Activated CD8-positive, alpha-beta memory T cell treated with anti-CD3 and anti-CD28 coated beads, Interleukin-2, amount 10 ng/mL, durations not matched to agents 7 days and 5 days (primary cell): ENCODE measurements at places on chromosomes 12 and 14. TPM values are rescaled to one million over a fixed set of nuclear protein-coding genes. Genes with fewer than 3 reads are reported as not detected.
A peak's percentile ranks its signal among the peaks of the same experiment; 100 is the strongest.

GRCh38 chr12:128586451-128587029, 237.2 kb downstream of the SLC15A4 start:
- no peaks in the 10 kb centered on the region for H3K36me3 ChIP-seq
- no peaks in the 10 kb centered on the region for H3K27me3 ChIP-seq
- no peak overlapping the region for H3K27ac ChIP-seq
- no peaks in the 10 kb centered on the region for H3K4me1 ChIP-seq

DNA sequence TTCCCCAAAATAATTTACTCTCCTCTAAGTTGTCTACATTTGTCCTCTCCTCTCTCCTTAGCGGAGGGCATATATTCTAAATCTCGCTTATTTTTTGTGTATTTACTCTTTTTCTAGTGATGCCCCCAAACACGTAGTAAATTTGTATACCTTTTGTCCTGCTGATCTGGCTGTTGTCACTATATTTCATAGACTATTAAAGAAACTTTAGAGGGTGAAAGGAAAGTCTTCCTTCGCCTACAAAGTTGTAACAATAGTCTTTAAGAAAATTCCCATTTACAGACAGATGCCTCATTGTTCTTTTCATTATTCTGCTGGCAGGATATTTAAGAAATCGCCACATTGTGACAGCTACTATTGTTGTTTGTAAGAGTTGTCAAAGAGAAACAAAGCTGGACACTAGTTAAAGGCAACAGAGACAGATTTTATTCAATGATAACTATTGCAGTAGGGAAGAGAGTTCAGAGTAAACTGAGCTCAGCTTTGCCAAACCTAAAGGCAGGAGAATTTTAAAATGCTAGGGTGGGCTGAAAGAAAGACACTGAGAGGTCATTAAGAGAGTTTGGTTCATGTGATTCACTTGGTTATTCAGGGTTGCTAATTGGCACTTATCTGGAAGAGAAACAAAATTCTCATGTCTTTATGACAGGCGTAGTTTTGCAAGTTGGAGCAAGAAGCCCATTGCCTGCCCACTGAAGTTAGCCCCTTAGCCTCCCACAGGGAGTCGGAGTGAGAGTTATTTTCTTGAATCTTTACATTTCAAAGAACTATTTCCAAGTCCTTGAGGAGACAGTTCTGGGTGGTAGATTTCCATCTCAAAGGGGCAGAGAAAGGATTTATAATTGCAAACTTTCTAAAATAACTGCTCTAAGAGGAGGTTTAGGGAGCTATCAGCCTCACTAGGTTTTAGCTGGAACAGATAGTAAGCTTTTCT, 1272.5 kb upstream of the SEL1L start:
- no peak overlapping the region for H3K4me3 ChIP-seq
- DNase-seq: no peak
- H3K27me3 ChIP-seq: no peaks in the 10 kb centered on the region
- H3K27ac ChIP-seq: no peak overlapping the region
- no peaks in the 10 kb centered on the region for H3K4me1 ChIP-seq

The SLCO1B3 gene
- not detected for total RNA-seq

DNA sequence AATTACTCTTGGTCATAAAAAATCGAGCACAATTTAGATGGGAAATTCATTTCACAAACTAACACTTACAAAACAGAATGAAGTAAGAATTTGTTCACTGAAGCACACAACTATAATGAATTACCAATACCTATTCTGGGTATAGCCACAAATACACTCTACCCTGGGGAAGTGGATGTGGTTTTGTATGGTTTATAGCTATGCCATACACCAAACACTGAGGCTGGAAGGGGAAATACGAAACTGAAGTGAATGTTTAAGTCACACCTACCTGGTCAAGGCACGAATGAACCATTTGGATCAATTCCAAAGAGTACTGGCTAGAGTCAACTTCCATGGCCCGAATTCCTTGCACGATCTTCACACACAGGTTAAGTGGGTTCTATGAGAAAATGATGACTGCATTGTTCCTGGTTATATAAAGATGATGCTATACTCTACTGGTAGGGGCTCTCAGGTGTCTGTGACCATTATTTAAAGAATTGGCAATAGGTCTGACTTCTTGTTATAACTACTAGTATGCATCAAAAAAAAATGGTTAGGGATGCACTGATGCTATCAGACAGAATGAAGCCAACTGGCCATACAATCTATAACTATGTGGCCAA, 12.8 kb downstream of the NEK9 start:
- H3K27me3 ChIP-seq: no peaks in the 10 kb centered on the region
- H3K4me1 ChIP-seq: peaks cover 22% of the 10 kb centered on the region
- peak overlapping the region; percentile 78 for H3K27ac ChIP-seq
- peaks cover 64% of the 10 kb centered on the region for H3K36me3 ChIP-seq
- H3K4me3 ChIP-seq: peak overlapping the region; percentile 8

GRCh38 chr14:69342928-69343525, 55.1 kb downstream of the ERH start:
- H3K27ac ChIP-seq: no peak overlapping the region
- H3K4me1 ChIP-seq: no peaks in the 10 kb centered on the region

The SLCO1B1 gene
- total RNA-seq: not detected

DNA sequence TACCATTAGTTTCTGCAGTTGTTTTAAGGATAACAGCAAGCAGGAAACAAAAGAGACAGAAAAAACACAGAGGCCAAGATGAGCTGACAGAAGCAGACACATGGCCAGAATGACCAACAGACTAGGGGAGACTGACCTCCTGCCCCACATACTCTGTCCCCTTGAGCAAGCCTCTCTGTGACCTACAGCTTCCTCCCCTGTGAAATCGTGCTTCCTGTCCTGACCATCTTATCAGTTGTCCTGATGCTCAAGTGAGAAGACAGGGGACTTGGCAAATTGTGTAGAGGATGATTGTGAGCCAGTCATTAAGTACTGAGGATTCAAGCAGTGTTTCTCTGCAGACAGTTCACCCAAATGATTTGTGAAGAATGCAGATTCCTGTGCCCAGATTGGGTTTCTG, 229.0 kb downstream of the SLC41A2 start:
- peaks cover 8% of the 10 kb centered on the region for H3K36me3 ChIP-seq
- H3K4me3 ChIP-seq: no peak overlapping the region
- H3K27me3 ChIP-seq: no peaks in the 10 kb centered on the region
- no peak overlapping the region for H3K27ac ChIP-seq
- H3K4me1 ChIP-seq: peaks cover 32% of the 10 kb centered on the region

The TBX3 gene
- total RNA-seq: not detected

DNA sequence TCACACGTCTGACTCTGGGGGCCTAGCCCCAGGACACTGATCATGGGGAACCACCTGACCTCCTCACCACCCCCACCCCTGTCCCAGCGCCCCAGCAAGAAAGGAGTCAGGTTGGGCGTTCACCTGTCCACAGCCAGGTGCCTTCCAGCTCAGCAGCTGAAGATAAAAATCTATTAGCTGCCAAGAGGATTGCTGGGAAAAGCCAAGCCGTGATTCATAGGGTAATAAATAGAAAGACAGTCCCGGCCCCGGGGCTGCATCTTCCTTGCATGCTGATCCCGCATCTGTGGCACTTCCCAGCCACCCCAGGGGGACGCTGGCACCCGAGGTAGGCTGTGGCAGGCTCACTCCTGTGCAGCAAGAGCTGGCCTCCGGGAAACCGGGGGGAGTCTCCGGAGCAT, 70.2 kb upstream of the NCOR2 start:
- H3K27me3 ChIP-seq: peaks cover 18% of the 10 kb centered on the region
- H3K36me3 ChIP-seq: no peaks in the 10 kb centered on the region
- H3K4me1 ChIP-seq: peaks cover 8% of the 10 kb centered on the region
- no peak for DNase-seq
- H3K27ac ChIP-seq: no peak overlapping the region

DNA sequence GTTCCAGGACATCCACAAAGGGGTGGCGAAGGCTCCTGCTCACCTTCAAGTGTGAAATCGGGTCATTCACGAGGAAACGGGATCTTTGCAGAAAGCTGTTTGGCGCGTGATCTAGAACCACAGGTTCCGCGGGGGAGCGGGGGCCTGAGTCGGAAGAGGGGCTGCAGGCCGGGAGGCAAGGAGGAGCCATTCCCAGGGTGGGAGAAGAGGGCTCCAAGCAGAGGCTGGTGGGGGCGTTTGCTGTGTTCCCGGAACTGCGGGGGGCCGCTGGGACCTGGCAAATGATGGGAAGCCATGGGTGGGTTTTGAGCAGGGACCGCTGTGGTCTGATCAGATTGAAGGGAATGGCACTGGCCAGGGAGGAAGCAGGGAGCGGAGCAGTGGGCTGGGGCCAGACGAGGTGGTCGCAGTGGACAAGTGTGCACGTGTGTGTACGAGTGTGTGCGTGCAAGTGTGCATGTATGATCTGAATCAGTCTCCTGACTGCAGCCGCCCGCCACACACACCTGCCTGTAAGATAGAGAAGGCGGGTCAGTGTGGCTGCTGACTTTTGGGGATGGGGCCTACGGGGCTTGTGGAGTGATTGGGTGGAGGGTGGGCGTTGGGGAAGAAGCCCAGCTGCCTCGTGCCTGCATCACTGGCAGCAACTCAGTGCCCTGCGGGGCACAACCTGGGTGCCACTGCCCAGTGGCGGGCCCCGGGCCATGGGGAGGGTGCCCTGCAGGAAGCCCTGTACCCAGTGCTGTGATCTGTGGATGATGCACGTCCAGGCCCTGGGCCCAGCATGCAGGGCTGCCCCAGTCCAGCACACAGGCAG, 141.9 kb downstream of the KIF26A start:
- no peak for DNase-seq
- H3K27me3 ChIP-seq: peaks cover 2% of the 10 kb centered on the region
- H3K4me1 ChIP-seq: no peaks in the 10 kb centered on the region
- no peak overlapping the region for H3K27ac ChIP-seq

- H3K27ac ChIP-seq: peak overlapping the region; percentile 75
- DNase-seq: peak; percentile 60
- H3K27me3 ChIP-seq: no peaks in the 10 kb centered on the region
- H3K36me3 ChIP-seq: no peaks in the 10 kb centered on the region
- H3K4me3 ChIP-seq: peak overlapping the region; percentile 71
- H3K4me1 ChIP-seq: peaks cover 19% of the 10 kb centered on the region
Measured at GRCh38 chr14:22112004-22112403, 438.4 kb upstream of the OR4E1 start.
